Hematopoietic multipotent progenitor cell treated with erythropoietin and hydrocortisone succinate and interleukin-3 and kit ligand, for 8 days (in vitro differentiated cells): ENCODE measurements at places on chromosomes 1 and 21.

GRCh38 chr1:56578138-56578962, 1.0 kb downstream of the PLPP3 start:
- peak; percentile 17 for DNase-seq

DNA sequence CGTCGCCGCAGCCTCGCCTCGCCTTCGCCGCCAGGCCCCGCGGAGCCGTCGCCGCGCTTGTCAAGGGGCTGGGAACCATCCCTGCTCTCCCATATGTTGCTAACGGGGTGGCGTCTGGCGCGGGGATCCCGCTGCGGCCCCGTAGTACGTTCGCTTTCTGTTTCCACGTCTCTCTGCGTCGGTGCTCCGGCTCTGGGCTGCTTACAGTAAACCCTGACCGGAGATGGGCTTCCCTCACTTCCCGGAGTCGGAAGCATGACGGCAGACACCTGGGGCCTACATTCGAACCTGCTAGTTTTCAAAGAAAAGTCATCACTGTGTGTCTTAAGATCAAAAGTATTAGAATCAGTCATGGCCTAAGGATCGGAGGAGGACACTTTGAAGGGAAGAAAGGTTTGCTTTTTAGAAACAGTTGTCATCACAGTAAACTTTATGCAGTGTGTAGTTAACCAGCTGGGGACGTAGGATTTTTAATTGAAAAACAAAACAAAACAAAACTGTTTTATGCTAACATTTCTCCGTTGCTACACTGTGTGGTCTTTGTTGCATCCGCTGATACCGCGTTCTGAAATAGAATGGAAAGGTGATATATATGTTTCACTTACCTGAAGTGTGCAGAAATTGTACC, 69.0 kb downstream of the SLC35A3 start:
- peak; percentile 69 for DNase-seq

DNA sequence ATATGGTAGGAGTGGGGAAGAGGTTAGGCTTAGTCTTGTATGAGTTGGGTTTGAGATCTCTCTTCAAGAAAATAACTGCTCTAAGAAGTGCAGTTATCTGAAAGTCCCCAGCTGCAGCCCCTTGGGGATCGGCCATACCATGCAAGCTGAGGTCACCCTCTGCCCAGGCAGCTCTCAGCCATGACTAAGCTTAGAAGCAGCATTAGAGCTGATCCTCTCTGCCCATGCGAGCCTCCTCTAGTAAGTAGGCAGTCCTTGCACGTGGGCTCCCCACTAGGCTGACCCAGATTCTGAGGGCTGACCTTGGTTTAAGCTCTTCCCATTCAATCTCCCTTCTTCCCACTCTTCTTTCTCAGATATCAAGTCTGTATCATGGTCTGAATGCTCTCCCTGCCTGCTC, 121.0 kb upstream of the UBE2U start:
- DNase-seq: no peak

DNA sequence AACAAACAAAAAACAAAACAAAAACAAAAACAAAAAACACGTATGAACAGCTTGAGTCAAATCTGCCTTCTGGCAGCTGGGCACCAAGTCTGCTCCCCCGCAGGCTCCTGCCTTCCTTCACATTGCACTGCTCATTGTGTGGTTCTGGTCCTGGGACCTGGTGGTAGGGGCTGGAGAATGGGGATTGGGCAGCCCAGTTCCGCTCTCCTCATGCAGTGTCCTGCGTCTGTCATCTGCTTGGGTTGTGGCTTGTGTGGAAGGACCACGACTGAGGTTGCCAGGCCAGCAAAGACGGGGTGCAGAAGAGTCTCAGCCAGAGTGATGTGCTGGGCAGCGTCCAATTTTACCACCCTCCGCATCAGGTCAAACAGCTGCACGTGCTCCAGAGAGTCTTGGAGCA, 11.1 kb downstream of the OR2AJ1 start:
- DNase-seq: no peak

DNA sequence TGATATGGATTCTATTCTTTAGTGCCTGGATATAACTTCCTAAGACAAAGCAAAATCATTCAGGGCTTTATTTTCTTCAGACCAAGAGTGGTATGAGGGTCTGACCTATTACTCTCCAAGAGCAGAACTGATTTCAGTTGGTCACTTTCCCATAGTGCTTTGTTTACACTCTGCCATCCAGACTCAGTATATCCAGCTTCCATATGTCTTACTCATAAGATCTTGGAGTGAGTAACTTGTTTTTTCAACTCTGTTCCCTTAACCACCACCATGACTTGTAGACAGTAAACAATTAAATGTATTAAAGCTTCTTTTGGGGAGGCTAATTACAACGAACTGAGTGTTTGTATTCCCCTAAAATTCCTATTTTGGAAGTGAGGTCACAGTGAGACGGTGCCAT, 83.4 kb downstream of the USP24 start:
- no peak for DNase-seq

DNA sequence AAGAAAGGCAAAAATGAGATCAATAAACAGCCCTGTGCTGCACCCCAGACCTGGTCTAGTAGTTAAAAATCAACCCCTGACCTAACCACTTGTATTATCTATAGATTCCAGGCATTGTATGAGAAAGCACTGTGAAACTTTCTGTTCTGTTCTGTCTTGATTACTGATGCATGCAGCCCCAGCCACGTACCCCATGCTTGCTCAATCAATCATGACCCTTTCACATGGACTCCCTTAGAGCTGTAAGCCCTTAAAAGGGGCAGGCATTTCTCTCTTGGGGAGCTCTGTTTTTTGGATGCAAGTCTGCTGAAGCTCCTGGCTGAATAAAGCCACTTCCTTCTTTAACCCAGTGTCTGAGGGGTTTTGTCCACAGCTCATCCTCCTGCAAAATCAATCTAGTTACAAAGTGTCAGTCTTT, 24.2 kb upstream of the CD34 start:
- peak; percentile 95 for DNase-seq

- no peak for DNase-seq
Observed at GRCh38 chr21:45069711-45070110, 4.7 kb upstream of the ADARB1 start.

DNA sequence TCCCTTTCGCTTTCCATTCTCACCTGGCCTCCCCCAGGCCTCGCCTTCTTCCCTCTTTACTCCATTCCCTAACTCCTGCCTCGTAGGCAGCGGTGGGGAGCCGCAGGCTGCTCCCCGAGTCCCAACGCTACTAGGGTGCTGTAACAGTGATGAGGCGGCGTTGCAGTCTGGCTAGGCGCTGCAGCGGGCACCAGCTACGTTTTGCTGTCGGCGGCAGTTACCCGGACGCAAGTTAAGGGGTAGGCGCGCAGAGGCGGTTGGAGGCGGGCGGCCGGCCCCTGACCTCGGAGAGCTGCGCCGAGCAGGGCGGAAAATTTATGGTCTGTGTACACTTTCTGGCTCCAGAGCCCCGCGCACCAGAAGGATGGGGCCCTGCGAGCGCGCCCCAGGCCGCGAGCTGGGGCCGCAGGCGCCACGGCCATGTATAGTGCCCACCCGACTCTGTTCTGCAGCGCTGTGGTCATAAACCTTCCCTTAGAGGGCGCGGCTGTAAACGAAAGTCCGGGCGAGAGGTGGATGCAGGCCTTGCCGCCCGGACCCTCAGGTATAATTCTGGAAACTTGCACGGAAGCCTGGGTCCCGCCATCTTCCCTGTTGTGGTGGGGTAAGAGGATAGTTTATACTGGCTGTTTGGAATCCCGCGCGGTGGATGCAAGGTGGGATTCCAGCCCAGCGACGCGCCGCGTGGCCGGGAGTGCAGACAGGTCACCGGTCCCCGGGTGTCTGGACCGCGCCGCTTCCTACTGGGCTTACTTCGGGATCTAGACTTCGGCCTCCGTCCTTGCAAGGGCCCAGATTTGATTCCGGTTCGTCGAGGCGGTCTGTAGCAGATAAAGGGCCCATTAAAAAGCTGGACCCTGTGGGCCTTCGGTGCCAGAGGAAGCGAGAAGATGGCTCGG, 15.0 kb downstream of the HLX start:
- DNase-seq: no peak

DNA sequence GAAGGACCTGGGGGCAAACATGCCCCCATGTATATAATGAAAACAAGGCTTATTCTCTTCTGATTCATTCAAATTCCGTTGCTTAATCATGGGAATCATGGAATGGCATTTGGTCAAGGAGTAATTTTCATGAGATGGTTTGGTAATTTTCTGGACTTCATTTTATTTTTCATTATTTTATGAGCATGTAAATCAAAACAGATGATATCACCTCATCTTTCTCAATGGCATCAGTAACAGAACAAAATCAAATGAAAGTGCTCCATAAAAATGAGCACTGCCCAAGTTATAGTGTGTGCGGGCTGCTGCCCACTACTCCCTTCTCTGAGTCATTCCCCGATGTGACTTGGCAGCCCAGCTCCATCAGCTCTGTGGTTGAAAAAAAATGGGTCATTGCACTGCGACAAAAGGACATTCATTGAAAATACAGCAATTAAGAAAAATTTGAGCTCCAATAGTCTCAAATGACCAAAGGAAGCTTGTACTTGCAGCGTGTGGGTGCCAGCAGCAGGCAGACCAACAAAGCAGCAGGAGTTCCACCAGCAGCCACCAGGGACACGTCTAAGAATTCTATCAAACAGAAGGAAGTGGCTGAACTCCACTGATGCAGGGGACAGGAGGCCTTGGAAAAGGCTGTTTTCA, 84.3 kb upstream of the VAV3 start:
- peak; percentile 53 for DNase-seq

GRCh38 chr1:217660353-217661062, 29.4 kb downstream of the SPATA17 start:
- DNase-seq: no peak

GRCh38 chr1:85611425-85611824, 30.9 kb downstream of the CCN1 start:
- no peak for DNase-seq
